ENCODE measurements at places on chromosomes 12 and 14.

DNA sequence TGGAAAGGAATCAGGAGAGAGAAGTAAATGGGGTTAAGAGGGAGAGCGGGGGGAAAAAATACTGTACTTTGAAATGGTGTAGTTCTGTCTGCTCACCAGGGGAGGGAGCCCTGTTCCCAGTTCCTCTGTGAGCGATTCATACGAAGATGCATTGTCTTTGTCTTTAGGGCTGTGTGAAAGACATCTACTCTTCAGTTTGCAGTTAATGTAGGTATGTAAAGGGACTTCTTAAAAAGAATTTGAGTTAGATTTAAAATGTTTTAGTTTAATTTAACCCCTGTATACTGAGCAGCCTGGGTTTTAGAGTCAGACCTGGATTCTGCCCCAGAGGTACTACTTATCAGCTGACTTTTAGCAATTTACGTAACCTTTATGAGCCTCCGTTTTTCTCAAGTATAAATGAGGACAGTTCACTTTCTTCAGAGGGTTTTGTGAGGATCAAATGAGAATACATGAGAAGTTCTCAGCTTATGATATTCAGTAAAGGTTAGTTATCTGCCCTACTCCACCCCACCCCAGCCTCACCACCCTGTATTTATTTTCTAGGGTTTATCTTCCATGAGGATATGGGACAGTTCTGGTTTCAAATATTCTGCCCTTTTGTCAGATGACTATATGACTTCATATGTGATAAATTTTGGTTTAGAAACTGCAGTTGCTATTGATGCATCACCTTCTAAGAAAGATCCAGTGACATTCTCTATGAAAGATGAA is 82.5 kb upstream of the EVL start:
- DNase-seq: peak; percentile 30

- no peak for DNase-seq
Measured at GRCh38 chr14:90288651-90289355, 32.5 kb downstream of the PSMC1 start.

DNA sequence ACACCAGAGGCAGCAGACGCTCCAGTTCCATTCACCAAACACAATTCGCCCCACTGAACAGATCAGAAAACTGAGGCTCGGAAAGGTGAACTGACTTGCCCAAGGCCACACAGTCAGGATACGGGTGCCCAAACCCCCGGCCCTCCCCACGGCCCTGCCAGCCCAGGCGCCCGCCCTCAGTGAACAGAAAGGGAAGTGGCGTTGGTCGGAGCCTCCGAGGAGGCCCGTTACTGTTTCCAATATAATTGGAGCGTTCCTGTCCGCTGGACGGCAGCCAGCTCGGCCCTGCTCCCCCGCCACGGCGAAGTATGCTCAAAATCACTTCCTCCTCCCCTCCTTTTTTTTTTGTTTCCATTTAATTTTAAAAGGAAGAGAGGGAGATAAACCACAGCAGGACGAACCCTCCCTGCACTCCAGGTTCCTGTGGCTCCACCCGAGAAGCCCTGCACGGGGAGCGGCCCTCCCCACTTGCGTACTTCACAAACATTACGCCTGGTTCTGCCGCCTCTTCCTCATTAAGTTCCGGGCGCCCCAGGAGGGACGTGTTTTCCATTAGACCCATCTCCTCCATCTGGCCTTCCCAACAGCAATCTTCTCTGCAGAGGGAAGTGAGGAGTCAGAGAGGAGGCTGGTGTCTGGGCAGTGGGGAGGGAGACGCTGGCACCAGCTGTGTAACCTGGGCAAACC is 61.1 kb downstream of the NCOR2 start:
- DNase-seq: no peak

GRCh38 chr12:1054117-1054870 is 63.3 kb downstream of the ERC1 start:
- no peak for DNase-seq

DNA sequence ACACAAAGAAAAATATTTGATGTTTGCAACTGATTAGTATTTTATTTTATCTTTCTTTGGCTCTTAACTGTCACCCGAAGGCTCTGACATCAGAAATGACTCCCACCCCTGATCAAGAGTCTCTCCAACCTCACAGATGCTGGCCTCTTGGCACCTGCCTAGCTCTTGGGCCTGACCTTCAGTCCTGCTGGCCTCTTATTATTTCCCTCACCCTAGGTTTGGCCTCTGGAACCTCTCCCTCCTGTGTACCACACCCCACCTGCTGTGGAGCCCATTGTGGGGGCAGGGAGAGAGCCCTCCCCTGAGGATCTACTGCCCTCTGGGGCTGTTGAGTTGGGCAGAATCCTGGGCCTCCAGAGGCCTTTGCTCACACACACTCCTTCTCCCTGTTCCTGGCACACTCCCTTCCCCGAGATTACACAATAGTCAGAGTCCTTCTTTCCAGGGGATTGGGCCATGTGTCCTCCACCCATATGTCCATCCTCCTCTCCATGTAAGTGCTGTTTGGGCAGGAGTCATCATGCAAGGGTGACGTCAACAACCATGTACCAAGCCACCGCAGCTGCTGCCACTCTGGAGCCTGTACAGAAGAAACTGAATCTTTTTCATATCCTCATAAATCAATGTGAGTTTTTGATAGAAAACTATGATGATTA is 124.3 kb downstream of the RASSF9 start:
- DNase-seq: no peak

- DNase-seq: no peak
Measured at GRCh38 chr14:101358320-101359125, 202.8 kb upstream of the DIO3 start.

DNA sequence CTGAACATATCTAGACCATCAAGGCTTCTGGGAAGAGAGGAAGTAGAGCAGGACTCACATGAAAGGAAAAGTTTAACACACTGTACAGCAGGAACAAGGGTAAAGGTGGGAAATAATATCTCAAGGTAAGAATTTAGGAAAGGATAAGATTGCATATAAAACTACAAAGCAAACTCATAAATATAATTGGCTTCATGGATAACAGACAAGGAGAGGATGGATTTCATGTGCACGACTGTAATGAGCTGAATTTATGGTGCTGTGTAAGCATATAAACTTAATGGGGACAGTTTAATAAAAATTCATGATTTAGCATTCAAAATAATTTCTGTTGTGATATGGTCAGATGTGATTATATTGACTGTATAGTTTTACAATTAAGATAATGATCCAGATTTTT is 298.0 kb downstream of the GXYLT1 start:
- no peak for DNase-seq

DNA sequence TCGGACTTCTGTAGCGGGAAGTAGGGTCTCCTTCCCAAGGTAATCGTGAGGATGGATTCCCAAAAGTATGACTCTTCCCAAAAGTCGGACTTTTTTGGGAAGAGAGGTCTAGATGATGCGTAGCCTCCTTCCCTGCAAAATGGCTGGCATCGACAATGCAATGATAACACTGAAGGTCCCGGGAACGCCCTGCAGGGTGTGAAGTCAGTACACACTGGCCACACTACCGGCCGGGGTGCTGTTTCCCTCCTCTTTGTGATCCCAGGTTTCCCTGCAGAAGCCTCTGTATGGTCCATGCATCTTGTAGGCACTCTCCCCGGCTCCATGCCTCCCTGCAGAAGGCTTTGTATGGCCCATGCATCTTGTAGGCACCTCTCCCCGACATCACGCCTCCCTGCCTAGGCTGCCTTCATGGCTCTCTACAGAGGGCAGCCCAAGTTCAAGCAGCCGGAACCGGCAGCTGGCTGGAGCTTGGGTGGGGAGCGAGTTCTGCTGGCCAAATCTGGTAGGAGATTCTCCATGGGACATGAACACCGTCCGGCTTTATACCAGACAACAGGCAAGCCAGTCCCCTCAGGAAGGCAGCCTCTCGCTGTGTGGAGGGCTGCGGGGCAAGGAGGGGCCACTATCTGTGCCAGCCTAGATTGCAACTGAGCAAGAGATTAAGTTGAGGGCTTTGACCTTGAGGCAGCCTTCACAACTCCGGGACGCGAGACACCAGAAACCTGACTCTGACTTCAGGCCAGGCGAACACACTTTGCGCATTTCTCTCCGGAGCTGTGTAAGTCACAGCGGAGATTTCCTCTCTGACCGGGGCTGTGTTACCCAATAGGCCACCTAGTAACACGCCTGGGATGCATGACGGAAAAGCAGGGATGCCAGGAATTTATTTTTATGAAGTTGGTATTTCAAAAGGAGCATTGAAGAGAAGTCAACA is 23.5 kb downstream of the FZD10 start:
- no peak for DNase-seq

DNA sequence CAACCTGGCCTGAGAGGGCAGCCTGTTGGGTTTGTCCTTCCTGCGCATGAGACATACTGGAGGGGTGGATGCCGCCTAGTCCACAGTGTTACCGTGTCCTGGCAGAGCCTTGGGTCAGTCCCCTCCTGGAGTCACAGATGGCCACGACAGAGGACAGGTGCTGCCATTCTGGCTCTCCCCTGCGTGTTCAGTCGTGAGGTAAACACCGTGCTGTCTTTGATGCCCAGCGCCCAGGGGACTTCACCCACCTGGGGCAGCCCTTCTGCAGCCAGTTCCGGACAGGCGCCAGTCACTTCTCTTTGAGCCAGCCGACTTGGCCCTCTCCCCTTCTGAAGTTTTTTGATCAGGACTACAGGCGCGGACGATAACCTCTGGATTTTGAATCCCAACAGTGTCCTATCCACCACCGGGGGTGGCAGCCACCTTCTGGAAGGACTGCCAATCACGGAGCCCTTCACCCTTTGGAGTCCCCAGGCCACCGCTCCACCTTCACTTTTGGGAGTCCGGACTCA is 933.0 kb downstream of the DIO2 start:
- DNase-seq: no peak

DNA sequence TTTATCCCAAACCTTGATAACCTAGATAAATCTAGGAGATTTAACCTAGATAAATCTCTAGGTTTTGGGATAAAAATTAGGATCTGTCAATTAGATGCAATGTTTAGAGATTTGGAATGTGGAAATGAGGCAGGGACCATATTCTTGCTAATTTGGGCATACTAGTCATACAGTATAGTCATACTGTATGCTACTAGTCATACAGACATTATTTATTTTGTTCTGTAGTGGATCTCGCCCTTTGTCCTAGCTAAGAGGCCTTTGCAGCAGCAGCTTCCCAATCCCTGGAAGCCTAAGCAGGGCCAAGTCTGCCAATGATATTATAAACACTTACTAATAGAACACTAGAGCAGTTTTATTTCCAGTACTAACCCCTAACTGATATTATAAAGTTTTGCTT is 136.4 kb downstream of the CEP128 start:
- DNase-seq: no peak

DNA sequence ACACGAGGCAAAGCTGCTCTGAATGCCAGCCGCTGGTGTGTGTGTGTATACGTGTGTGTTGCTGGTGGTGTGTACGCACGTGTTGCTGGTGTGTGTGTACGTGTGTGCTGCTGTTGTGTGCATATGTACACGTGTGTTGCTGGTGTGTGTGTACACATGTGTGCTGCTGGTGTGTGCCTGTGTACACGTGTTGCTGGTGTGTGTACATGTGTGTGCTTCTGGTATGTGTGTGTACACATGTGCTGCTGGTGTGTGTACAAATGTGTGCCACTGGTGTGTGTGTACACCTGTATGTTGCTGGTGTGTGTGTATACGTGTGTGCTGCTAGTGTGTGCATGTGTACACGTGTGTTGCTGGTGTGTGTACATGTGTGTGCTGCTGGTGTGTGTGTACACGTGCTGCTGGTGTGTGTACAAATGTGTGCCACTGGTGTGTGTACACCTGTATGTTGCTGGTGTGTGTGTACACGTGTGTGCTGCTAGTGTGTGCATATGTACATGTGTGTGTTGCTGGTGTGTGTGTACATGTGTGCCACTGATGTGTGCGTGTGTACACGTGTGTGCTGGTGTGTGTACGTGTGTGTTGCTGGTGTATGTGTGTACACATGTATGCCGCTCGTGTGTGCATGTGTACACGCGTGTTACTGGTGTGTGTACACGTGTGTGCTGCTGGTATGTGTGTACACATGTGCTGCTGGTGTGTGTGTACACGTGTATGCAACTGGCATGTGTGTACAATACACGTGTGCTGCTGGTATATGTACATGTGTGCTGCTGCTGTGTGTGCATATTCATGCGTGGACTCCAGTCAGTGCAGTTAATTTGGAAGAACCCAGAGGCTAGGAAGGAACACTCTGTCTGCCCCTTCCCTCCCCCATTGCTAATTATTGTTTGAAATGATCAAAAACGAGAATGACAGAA is 47.2 kb downstream of the CACNA2D4 start:
- DNase-seq: no peak

GRCh38 chr12:116697716-116698115 is 40.2 kb downstream of the SPRING1 start:
- DNase-seq: no peak

- DNase-seq: no peak
Measured at GRCh38 chr12:16530268-16530850, 75.6 kb downstream of the LMO3 start.

DNA sequence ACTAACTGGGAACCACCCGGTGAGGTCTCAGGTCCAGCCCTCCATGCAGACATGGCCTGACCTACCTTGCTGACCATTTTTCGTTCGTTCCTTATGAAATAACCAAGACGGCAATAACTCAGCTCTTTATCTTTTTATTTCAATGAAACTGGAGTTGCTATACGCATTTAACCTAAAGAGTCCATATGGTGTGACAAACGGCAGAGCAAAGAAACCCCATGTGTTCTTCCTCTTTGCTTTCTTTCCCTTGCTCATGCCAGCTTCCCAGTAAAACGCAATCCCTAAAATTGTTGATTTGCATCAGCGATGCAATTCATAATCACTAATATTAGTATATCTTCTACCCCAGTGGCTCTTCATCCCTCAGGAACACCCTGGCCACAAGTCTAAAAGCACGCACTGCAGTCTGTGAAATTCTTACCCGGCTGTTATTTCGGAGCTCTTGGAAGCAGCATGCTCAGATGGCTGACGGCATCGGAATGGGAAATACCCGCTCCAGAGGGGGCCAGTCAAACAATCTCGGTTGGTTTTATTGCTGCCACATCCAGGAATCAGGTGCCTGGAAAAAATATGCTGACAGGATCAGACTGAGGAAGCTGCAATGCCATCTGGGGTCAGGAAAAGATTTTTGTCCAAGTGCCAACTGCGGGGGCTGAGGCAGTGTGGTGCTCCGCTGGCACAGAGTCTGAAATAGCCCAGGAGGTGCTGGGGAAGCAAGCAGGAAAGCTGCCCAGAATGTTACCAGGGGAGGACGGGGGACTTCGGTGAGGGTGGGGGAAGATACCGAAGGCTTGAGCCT is 28.2 kb upstream of the KCNA1 start:
- no peak for DNase-seq

GRCh38 chr14:34324363-34324795 is 137.7 kb downstream of the SPTSSA start:
- DNase-seq: peak; percentile 19

Measured in CD8-positive, alpha-beta T cell (primary cell).